ENCODE measurements at places on chromosomes 12 and 14. TPM values are rescaled to one million over a fixed set of nuclear protein-coding genes. Genes with fewer than 3 reads are reported as not detected.
A peak's percentile ranks its signal among the peaks of the same experiment; 100 is the strongest.

The SSTR1 gene
- 0.67 TPM for total RNA-seq

The OTUB2 gene
- 6.4 TPM for total RNA-seq

DNA sequence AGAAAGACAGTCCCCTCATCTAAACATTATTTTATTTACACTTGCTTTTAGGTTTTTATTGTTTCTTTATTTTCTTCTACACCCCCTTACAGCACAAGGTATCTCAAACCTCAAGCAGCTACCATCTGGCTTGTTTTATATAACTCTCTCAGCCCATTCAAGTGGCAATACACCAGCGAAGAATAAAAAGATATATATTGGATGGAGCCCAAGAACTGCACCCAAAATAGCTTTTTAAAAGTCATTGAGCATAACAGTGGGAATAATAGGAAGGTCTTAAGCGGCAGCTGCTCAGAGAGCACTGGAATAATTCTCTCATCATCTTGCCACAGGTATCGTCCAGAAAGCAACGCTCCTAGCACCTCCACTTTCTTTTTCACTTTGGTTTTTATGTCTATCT is 322.5 kb downstream of the SYT1 start:
- DNase-seq, result no peak

The ALDH6A1 gene
- 11.1 TPM for total RNA-seq

DNA sequence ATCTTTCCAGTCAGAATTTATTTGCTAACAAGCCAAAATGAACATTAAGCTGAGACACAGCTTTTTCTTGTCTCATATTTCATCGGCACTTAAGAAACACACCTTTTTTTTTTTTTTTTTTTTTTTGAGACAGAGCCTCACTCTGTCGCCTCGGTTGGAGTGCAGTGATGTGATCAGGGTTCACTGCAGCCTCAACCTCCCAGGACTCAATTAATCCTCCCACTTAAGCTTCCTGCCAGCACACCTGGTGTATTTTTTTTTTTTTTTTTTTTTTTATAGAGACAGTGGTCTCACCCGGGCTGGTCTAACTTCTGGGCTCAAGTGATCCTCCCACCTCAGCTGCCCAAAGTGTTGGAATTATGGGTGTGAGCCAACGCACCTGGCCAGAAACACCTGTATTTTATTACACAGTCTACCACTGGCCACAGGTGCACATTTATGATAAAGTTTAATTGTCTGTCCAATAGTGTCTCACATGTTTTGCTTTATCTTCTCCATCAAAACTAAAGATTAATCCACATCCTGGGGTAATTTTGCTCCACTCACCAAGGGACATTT is 62.7 kb downstream of the C2CD5 start:
- no peak for DNase-seq

The PRB2 gene
- total RNA-seq, result not detected

The PSMC6 gene
- total RNA-seq, result 61.1 TPM

DNA sequence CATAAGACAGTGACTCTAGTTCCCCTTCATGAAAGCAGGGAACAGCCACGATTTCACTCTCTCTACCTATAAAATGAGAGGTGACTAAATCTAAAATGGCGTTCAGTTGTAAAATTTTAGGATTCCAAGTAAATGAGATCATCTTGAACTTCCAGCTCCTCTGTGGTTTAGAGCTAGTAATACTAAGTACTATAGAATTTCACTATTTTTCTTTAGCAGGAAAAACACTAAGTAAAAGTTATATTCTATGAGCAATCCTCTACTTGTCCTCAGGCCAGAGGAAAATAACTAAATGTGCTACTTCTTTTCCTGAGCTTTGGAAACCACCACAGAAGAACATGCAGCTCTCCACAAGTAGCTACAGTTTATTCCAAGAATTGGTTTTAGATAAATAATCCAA is 55.6 kb downstream of the NIN start:
- DNase-seq, result peak; percentile 76

DNA sequence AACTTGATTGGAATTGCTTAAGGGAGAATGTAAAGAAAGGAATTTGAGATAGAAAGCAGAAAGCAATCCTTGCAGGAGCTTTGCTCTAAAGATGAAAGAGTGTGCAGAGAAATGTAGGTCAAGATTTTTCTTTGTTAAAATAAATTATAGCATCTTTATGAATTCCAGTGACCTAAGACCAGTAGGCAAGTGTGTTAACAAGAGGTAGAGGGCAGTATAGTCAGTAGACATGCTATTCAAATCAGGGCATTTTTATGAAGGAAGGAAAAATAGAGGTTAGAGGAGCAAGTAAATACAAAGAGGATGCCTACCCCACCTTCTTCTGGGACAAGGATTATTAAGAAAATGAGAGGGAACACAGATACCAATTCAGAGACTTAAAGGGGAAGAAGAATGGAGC is 148.5 kb downstream of the PLCZ1 start:
- DNase-seq, result no peak

DNA sequence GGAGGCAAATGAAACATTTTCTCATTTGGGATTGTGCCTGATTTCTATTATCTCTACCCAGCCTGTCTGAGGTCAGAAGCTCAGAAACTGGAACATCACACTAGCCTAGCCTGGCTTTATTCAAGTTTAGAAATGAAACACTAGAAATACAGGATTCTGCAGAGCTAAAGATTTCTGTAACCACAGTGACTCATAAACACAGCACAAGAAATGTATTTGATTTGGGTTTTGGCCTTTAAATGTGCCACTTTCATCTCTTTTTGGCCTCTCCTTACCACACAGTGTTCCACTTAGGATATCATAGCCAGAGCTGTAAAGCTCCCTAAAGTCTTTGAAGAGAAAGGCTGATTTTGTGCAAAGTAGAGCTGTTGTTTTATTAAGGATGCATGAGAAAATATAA is 307.5 kb downstream of the EMP1 start:
- DNase-seq, result no peak

- DNase-seq, result no peak
Observed at GRCh38 chr12:56375598-56376434, 13.2 kb upstream of the APOF start.

GRCh38 chr12:124321040-124321481 is 26.2 kb downstream of the RFLNA start:
- no peak for DNase-seq

The C1S gene
- 4.0 TPM for total RNA-seq

The C12orf60 gene
- total RNA-seq, result 4.9 TPM

DNA sequence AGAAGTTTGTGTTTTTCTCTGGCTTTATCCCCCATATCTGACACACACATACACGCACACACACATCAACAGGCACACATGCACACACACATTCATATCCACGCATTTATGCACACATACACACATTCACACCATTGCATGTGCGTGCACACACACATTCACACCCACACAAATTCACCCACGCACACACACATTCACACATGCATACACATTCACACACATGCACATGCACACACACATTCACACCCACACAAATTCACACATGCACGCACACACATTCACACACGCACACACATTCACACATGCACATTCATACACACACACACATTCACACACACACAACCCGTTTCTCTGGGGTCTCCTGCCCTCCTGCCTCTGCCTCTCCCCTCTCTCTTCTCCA is 264.2 kb downstream of the BCL11B start:
- DNase-seq, result no peak

DNA sequence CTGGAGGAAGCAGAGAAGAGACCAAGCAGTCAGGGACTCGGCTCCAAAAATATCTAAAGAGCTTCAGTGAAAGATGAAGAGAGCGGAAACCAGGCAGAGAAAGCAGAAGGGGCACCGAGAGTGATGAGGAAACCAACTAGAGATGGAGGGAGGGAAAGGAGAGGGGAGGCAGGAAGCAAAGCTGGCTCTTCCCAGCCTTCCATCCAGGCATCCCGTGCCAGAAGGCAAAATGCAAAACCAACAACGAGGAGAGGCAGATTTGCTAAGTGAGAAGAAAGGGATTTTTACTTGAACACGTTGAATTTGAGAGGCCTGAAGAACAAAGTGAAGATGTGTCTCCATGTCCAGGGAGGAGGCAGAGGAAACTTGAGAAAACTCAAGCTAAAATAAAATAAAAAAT is 90.1 kb downstream of the NUAK1 start:
- DNase-seq, result no peak

The NT5DC3 gene
- 17.0 TPM for total RNA-seq

DNA sequence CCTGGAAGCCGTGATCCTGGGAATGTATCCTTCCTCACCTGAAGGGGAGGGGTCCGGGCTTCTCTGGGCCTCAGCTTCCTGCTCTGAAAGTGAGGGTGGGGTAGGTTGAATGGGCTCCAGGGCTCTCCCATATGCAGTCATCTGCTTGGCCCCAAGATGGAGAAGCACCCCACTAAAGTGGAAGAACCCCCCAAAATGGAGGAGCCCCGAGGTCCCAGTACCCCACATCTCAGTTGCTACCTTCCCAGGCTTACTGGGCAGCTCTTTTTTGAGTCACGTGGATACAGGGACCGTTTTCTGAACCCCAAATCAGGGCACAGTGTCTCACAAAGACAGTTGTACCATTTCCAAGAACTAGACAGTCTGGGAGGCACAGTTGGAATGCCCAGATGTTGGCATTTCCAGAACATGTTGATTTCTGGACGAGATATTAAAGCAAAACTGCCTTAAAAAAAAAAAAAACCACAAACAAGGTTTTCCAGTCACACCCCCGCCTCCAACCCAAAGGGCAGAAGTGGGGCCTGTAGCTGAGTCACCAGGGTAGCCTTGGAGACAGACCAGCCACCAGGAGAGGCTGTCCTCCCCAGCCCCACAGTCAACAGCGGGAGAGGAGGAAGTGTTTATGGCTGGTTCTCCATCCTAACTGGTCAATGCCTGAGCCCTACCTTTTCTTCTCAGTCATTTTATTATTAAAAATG is 12.1 kb downstream of the VASH1 start:
- DNase-seq, result peak; percentile 43

GRCh38 chr12:120292661-120293531 is at the start of gene RNU4-1:
TSS of gene RNU4-1 (minus strand) at chr12:120293237.
- DNase-seq, result peak; percentile 88

DNA sequence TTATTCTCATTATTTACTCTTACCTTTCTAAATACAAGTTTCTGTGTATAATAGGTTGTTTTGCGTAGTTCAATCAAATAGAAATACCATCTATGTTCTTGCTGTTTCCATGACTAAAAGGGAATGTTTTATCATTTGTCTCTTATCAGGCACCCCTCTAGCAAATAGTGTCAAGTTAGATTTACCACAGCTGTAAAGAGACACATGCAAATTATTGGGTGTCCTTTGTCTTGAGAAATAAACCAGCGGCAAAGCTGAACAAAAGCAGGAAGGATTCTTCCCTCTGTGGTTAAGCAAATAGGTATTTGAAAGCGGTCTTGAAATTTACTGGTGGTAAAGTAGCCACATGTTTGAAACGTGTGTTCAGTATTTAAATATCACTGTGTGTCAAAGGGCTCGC is 405.9 kb downstream of the TMTC2 start:
- DNase-seq, result no peak

- peak; percentile 43 for DNase-seq
Observed at GRCh38 chr12:67320614-67321295, 51.6 kb downstream of the CAND1 start.

DNA sequence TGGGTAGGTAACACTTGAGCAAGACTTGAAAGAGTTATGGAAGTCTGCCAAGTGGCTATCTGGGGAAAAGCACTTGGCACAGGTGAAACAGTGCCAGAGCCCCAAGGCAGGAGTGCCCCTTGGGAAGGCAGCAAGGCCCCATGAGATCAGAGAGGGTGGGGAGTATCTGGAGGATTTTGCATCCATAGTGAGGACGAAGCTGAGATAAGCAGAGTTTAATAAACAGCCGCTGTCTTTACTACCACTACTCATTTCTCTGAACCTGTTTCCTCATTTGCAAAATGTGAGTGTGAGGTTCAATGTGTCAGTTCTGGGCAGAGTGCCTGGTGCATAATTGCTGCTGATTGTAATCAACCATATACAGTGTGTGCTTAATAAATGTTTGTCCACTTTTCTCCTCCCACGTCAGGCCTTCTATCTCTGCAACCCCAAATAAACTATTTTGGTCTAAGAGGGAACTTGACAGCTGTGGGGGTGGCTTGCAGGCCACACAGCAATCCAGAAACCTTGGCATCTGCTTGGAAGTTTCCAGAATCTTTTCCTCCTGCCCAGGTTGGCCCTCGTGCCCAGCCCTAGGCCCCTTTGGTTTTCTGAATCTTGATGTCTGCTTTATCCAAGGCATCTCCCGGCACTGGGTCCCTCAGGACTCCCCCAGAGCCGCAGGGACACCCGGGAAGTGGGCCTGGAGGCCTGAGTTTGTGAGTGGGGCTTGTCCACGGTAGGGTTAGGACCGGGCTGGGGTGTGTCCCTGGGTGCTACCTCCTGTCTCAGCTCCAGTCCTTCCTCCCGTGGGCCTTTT is 4.5 kb downstream of the ABCB9 start:
- no peak for DNase-seq

DNA sequence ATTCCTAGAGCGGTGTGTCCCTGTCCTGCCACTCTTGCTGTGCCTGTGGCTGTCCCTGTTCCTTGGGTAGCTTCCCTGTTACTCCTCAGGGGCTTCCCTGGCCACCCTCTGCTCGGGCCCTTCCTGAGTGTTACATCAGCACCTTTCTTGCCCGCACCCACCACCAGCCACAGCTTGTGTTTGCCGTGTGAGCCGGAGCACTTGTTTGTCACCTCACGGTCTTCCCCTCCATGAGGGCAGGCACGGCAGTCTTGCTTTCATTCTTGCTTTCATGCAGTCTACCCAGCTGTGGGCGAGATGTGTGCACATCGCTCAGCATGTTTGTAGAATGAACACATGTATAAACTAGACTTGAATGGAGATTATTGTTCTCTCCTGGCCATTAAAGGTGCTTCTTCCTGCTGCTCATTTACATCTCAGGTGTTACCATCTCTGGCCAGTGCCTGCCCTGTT is 42.0 kb downstream of the TRAF3 start:
- DNase-seq, result no peak

- DNase-seq, result no peak
Observed at GRCh38 chr12:101567918-101568317, 26.9 kb upstream of the MYBPC1 start.
